Ureter (tissue), 1 donor: ENCODE measurements at places on chromosomes 5 and 9. TPM values are rescaled to one million over a fixed set of nuclear protein-coding genes. Genes with fewer than 3 reads are reported as not detected.

GRCh38 chr5:175211956-175212756 lies 231.8 kb downstream of the DRD1 start:
- no peak for DNase-seq

ACTL7B gene
- total RNA-seq, result 0.16 TPM

TOMM5 gene
- total RNA-seq, result 72.7 TPM

CCNO gene
- 16.5 TPM for total RNA-seq

GRCh38 chr9:91905991-91906469 lies 44.0 kb downstream of the ROR2 start:
- DNase-seq, result no peak

OR1J2 gene
- total RNA-seq, result 0.42 TPM

DNA sequence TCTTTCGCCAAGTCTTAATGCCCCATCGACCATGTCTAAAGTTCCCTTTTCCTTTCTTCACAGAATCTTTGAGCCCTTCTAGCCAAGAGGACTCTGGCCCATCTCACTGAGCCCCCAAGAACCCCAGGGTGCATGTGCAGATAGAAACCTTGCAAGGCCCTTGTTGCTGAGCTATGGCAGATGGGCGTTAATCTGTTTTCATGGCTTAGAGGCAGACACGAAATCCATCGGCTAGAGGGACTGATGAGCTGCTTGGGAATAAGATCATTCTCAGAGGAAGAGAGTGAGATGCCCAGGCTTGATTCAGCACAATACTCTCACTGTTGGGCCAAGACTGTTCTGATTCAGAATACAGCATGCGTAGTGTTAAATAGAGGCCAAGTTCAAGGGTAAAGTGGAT lies 262.5 kb upstream of the C9orf72 start:
- DNase-seq, result no peak

FOXD4L4 gene
- 0.47 TPM for total RNA-seq

EGFL7 gene
- 109 TPM for total RNA-seq

- no peak for DNase-seq
Observed at GRCh38 chr5:98065261-98065909, 708.1 kb upstream of the RGMB start.

DNA sequence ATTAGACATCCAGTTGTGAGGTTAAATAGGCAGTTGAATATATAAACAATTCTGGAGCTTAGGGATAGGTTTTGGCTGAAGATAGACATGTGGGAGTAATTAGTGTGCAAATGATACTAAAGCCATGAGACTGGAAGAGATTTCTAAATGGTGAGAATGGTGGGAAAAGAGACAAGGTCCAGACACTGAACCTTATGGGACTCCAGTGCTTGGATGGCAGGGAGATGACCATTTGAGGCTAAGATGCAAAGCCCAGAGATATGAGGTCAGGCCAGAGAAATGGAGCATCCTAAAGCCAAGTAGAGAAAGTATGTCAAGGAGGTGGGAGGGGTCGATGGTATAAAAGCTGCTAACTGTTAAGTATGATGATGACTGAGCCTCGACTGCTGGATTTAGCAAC lies 115.6 kb downstream of the SEMA5A start:
- no peak for DNase-seq

DNA sequence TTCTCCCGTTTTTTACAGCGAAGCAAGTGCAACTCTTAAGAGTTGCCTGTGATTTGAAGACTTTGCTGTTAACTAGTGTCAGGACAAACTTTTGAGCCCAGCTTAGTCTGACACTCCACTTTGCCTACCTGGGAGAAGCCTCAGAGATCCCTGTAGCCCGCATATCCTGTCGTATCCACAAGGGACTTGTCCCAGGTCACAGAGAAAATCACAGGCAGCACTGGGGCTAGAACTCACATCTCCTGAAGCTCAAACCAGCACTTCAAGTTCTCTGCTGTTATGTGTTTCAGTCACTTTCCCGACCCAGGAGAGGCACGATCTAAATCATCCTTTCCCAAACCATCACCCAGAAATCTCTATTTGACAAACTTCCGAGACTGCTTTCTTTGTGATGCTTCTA lies 584.5 kb downstream of the ACTL7B start:
- no peak for DNase-seq

HTR1A gene
- 1.8 TPM for total RNA-seq

GRCh38 chr5:172662596-172662995 lies 21.5 kb downstream of the NEURL1B start:
- no peak for DNase-seq

PPP3R2 gene
- not detected for total RNA-seq

DNA sequence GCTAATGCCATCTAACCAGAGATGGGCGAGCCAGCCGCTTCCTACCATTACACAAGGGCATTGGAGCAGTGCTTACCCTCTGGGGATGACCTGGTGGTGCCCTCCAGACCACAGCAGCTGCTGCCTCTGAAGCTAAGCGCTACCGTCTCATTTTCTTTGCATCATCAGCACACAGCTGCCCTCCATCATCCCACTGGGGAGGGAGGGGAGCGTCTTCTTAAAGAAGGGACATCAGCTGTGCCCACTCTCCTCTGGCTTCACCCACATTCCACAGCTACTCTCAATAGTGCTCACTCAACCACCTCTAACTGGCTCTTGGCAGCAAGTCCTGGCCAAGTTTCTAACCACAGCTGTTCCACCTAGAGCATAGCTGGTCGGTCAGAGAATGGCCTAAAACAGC lies 503.4 kb downstream of the NFIB start:
- no peak for DNase-seq

GRCh38 chr9:132094314-132094791 lies 14.7 kb upstream of the MED27 start:
- DNase-seq, result no peak

- DNase-seq, result no peak
Observed at GRCh38 chr9:100555471-100555870, 22.4 kb upstream of the CAVIN4 start.

DNA sequence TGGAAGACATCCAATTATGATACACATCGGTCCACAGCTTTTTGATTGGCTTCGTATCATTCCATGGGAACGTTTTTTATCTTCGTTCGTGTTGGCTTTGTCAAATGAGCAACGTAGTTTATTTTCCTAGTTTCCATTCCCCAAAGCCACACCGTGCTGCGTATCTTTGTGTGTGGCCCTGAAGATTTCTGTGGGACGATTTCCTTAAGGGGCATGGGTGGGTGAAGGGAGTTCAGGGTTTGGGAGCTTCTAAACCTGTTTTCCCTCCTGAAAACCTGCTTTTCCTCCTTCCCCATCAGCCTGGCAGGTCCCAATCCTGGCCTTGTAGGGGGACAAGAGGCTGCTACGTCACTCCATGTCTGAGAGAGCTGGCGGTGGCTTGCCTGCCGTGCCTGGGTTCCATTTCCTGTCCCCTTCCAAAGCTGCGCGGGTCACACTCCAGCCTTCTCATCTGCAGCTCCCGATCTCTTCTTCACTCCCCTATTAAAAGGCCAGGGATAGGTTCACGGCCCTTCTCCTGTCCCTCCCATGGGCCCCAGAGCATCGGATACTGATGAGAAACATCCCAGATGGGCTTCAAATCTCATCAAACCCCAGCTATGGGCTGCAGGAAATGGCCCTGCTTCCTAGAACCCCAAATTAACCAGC lies 23.5 kb upstream of the ASS1 start:
- DNase-seq, result no peak

QSOX2 gene
- total RNA-seq, result 12.8 TPM

DNA sequence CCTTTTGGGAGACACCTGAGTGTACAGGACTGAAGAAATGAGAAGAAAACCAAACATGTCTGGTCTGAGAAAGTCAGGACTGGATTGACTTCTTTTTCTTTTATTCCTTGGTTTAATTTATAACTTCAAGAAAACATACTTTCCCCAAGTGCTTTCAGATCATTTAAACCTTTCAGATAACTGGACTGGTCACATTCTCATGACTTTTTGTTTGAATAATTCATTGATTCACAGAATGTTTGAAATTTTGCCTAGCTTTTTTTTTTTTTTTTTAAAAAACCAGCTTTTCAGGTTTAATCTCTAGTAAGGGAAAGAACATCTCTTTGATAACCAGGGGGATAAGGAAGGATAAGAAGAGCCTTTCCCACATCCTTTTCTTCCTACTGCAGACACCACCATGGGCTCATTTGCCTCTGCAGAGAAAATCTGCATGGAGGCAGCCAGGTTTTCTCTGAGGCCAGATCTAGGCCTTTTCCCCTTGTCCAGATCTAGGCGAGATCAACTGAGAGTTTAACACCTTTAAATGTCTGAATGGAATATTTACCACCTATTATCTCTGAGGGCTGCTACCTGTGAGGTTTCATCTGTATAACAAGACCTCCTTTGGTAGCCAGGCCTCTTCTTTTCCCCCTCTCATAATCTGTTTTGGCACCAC lies 45.0 kb upstream of the SLC28A3 start:
- no peak for DNase-seq

DNA sequence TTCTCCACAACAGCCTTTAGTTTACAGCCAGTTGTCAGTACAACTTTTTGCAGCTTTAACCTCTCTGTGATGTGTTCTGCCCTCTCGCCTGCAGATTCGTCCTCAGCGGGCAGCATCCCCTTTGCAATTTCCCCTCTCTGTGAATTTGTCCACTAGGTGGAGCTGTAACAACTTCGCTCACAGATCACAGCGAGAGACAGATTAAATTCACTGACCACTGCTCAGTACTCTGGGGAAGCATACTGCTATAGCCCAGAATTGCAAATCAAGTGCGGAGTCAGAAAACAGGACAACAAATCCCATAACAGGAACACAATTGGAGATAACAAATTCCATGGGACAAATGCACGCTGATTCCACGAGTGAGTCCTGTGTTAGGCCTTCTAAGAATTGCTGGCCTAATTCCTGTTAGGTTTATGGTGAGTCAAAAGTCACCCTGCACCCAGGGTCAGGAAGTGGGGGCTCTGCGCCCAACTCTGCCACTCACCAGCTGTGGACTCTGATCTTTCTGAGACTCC lies 2124.9 kb downstream of the MAT2B start:
- peak; percentile 49 for DNase-seq

DNA sequence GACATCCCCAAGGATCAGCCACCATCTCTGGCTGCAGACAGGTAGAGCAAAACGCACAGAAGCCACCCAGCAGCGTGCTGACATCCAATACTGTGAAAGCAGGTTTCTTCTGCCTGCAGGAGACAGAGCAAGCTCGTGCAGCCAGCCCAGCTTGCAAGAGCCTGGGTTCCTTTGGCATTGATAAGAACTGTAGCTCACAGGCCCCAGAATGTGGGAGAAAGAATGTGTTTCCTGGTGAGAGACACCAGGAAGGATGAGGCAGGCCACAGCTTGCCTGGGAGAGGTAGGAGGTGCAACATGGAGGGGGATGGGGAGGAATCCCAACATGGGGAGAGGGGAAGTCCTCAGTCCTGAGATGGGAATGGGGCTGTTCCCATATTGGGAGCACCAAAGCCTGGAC lies 34.0 kb upstream of the ARAP3 start:
- peak; percentile 66 for DNase-seq

DNA sequence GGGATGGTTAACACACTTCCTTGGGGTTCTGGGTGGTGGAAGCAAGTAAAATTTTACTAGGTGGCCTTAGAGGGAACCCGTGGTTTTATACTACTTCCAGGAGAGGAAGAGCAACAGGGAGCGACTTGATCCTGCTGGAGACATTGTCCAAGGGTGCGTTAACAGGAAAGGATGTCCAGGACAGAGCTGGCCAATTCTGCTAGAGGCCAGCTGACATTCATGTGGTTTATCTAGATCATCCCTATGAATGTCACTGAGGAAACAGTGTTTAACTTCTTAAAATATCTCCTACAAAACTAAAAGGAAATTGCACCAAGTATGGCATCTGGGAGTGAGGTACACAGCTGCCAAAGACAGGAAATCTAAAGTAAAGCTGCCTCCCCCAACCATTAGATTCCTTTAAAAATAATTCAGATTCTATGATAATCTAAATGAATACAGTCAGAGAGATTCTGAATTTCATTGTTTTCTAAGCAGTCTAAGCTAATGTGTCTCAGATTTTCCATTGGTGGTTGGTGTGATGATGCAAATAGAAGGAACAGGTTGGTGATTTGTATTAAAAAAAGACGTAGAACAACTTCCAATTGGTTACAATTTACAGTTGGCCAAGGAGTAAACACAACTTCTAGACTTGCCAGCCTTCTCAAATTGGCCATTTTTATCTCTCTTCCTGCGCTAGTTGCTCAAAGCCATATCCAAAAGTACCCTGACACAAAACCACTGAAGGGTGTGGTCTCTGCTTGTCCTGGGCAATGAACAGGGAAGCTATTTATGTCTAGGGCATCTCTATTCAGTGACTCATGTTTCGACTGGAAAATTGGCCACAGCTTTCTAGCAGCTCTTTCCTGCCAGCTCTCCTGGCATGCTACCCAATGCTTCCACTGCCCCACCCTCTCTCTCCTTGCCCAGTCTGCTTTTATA lies 574.7 kb upstream of the MEF2C start:
- DNase-seq, result peak; percentile 50

- DNase-seq, result no peak
Observed at GRCh38 chr9:132160802-132161742, 786 bp upstream of the NTNG2 start.

DNA sequence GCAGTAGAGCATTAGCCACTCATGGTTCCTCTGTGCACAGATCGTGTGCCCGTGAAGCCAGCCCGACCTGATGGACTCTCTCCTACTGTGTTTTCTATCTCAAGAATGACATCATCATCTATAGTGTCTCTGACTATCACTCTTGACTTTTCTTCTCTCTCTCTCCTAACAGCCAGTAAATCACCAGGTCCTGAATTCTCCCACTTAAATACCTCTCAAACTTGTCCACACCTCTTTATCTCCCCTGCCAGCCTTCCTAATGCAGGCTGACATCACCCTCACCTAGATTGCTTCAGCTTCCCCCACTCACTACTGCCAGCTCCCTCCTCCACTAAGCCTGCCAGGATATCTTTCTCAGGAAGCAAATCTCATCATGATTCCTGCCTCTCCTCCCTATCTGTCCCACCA lies 90.6 kb upstream of the MIER3 start:
- no peak for DNase-seq

GRCh38 chr9:99936947-99937587 lies 30.6 kb downstream of the STX17 start:
- no peak for DNase-seq

DNA sequence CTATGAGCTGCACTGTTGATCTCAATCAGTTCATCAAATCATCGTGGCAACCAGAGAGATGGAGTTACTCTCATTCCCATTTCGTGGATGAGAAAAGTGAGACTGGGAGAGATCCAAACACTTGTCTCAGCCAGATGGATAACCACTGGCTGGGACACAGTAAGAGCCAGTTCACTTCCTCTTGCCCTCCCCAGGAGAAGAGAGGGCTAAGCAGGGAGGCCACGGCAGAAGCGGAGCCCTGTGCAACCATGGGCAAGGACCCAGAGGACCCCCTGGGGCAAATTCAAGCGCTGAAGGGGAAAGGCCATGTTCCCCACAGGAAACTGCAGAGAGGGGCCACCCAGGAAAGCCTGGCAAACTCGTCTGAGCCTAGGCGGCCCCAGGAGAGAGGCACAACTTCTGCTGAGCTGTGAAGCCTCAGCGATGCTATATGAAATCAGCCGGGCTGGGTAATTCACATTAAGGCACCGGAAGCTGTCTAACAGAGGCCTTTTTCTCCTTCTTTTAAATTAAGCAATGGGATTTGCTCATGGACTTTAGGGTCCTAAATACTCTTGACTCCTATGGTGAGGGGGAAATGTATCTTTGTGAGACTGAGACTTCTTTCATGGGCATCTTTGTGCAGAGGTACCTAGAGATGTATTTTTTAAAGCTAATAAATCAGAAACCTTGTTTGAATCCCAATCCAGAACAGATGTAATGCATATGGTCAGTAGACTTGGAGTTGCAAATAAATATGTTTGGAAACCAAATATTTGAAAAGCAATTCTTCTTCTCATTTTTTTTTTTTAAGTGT lies 137.1 kb upstream of the SMIM23 start:
- DNase-seq, result no peak

IL33 gene
- total RNA-seq, result 49.7 TPM

SH3TC2 gene
- total RNA-seq, result 70.0 TPM

GRIA1 gene
- not detected for total RNA-seq

- peak; percentile 95 for DNase-seq
Observed at GRCh38 chr9:93119953-93120845, 13.9 kb downstream of the NINJ1 start.
